ENCODE measurements at places on chromosomes 2 and 18.

- no peak for DNase-seq
Measured at GRCh38 chr2:148756292-148756975, 111.9 kb downstream of the EPC2 start.

DNA sequence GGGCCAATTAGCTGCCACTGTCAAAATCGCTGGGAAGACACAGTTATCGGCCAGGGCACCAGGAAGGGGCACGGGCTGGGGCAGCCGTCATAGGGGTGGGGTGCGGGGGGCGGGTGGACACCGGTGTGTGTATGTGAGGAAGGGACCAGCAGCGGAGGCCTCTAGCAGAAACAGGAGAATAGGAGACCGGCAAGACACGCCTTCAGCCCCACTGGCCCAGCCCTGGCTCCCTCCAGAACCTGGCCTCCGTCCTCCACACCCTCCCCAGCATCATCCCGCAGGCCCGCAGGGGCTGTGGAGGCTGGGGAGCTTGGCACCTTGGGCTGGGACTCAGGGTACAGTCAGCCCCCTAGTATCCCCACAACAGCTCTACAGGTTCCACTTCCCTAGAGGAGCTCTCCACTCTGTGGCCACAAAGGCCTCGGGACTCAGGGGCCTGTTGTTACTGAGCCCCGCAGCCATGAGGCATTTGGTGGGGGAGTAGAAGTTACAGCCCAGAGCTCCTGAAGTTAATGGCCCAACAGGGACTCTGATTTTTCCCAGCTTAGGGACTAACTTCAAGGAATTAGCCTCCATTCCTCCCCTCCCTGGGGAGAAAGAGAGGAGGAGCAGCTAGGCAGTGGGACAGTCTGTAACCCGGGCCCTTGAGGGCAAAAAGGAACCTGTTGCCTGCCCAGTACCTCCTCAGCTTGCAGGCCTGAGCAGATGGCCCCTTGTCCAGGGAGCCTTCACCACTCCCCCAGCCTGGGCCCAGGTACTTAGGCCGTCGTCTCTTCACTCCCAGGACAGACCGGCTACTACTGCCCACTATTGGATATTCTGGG lies 19.9 kb downstream of the SH2D6 start:
- no peak for DNase-seq

GRCh38 chr2:118269408-118270051 lies 181.3 kb downstream of the INSIG2 start:
- DNase-seq, result no peak

- no peak for DNase-seq
Measured at GRCh38 chr2:8661736-8662135, 20.1 kb upstream of the ID2 start.

GRCh38 chr2:239296020-239296932 lies 104.5 kb downstream of the HDAC4 start:
- DNase-seq, result no peak

- no peak for DNase-seq
Measured at GRCh38 chr2:159042115-159042850, 73.8 kb downstream of the TANC1 start.

DNA sequence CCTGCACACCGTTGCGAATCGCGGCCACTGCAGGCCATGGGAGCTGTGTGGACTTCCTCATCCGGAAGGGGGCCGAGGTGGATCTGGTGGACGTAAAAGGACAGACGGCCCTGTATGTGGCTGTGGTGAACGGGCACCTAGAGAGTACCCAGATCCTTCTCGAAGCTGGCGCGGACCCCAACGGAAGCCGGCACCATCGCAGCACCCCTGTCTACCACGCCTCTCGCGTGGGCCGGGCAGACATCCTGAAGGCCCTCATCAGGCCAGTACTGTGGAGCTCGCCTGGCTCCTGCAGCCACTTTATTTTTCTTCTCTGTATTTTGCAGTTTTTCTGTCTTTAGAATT lies 9.0 kb downstream of the ASB1 start:
- no peak for DNase-seq

Data from stimulated activated CD4-positive, alpha-beta T cell treated with anti-CD3 and anti-CD28 coated beads, Interleukin-1b, Interleukin-23, amount 100 ng/mL, for 4 hours (primary cell).